Activated CD4-positive, alpha-beta T cell treated with anti-CD3 and anti-CD28 coated beads, Interleukin-2, amount 50 U/mL, for 4 hours (primary cell): ENCODE measurements at places on chromosomes 7 and 10.

DNA sequence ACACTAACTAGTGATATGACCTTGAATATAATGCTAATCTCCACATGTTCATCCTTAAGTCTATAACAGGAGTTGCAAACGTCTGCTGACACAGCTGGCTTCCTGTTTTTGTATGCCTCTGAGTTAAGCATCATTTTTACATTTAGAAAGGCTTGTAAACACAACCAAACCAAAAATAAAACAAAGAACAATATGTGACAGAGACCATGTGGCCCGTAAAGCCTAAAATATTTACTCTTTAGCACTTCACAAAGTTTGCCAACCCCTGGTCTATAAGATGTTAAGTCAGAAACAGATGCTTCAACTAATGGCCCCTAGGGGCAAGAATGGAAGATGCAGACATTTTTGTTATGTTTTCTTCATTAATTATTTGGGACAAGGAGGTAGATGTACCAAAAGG is 109.3 kb downstream of the CPEB3 start:
- no peak for DNase-seq

- no peak for DNase-seq
Observed at GRCh38 chr10:12063483-12063818, 5.3 kb upstream of the DHTKD1 start.

- DNase-seq = no peak
Observed at GRCh38 chr7:77246026-77246640, 46.5 kb upstream of the FGL2 start.

DNA sequence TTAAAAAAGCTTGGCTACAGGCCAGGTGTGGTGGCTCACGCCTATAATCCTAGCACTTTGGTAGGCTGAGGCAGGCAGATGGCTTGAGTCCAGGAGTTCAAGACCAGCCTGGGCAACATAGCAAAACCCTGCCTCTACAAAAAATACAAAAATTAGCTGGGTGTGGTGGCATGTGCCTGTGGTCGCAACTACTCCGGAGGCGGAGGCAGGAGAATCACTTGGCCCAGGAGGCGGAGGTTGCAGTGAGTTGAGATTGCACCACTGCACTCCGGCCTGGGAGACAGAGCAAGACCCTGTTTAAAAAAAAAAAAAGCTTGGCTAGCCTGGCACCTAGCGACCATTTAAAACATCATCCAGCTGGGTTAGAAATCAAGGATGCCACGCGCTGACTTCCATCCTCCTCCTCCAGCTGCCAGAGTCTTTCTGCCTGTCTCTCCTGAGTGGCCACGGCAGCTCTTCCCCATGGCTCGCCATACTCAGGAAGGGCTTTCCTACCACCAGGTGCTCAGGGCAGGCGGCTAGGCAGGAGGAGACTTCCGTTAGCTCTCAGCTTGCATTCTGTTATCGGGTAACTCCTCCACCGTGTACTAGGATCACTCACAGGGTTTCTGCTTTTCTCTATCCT is 45.0 kb downstream of the DENND2A start:
- DNase-seq = no peak

DNA sequence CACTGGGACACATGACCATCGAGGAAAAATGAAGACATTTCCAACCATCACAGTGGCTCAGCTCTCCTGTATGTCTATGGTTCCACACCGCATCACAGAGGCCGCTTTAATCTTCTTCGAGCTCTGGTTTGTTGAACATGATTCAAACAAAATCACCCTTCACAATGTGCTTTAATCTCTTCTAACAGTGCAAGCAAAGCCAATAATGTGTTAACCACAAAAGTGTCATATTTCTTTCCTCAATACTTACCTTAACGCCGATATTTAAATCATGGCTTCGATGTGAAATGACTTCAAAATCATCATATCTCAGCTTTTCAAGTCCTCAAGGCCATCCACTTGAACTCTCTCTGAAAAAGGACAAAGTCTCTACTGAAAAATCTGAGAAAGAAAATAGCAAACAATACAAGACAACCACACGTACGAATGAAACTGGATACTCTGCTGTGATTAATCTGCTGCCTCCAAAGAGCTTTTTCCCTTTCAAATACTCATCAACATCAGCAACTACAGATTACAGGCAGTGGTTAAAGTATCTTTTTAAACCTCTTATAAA is 23.0 kb upstream of the SVIL start:
- no peak for DNase-seq

GRCh38 chr7:76515999-76516443 is 5.7 kb downstream of the UPK3B start:
- DNase-seq = peak; percentile 33

DNA sequence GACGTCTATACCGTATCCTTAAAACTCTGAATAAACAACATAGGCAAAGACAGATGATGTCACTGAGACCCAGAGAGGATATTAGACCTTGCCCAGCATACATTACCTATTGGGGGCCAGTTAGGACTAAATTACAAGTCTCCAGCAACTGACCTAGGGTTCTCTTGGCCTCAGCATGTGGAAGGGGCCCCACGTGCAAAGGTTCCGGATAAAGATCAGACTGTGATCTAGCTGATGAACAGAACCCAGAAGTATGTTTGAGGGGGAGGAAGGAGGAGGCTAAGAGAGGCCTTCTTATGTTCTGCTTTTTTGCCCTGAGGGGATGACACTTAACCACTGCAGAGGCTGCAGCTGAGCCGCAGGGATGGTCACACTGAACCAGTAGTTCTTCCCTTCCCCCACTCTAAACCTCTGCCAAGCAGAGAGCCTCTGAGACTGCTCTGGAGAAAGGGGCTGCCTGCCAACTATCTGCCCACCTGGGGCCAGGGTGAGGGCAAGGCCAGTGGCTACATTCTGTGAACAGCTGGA is 24.0 kb upstream of the KMT2C start:
- no peak for DNase-seq

- DNase-seq = no peak
Observed at GRCh38 chr7:158850545-158851102, 5.7 kb upstream of the DYNC2I1 start.

- no peak for DNase-seq
Observed at GRCh38 chr10:61478621-61479312, 25.6 kb upstream of the TMEM26 start.

- no peak for DNase-seq
Observed at GRCh38 chr10:96638696-96639095, 51.9 kb upstream of the TM9SF3 start.

DNA sequence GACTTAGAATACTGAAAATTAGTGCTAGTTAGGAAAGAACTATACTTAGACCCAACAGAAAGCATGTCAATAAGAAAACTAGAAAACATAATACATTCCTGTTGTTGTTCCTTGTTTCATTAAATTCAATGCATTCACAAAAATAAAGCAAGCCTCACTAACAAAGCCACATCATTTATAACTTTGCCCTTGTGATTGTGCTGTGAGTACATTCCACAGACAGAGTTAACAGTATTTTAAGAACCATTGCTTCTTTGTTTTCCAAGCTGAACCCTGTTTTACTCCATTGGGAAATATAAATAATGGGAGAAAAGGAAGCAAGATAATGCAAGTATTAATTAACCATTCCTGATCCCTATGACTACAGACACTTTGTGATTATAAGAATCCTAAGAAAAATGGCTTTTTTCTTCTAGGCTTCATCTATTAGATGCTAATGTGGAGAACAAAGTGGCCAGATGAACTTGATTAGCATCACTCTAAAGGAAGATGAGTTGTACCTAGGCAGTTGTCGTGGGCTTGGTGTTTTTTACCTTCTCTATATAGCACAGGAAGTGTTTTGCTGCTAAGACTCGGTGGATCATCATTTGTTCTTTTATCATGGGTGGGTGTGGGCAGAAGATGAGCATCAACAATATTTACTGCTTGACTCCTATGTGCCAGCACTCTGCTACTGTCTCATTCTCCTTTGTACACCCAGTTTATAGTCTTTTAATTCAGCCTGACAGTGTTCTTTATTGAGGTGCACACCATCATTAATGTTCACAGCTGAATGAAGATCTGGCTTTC is 34.2 kb upstream of the ZNRF2 start:
- DNase-seq = no peak
